ENCODE measurements at places on chromosomes 4 and X.

- no peak for DNase-seq
- H3K4me1 ChIP-seq, result no peaks in the 10 kb centered on the region
- no peak overlapping the region for H3K27ac ChIP-seq
Observed at GRCh38 chr4:79663141-79663540, 255.1 kb upstream of the GK2 start.

DNA sequence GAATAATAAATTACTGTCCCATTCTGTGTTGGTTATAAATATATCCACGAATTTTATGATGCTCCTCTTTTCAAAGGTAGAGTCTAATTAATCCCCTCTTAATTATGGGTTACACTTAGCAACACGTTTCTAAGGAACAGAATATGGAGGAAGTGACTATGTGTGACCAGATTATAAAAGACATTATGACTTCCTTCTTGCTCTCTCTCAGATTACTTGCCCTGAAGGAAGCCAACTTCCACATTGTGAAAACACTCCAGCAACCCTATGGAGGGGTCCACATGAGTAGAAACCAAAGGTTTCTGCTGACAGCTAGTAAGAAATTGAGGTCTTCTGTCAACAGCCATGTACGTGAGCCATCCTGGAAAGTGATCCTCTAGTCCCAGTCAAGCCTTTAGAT lies 59.3 kb downstream of the WDFY3 start:
- H3K36me3 ChIP-seq, result no peaks in the 10 kb centered on the region
- DNase-seq, result no peak
- no peaks in the 10 kb centered on the region for H3K4me1 ChIP-seq
- H3K27me3 ChIP-seq, result no peaks in the 10 kb centered on the region
- H3K27ac ChIP-seq, result no peak overlapping the region
- H3K4me3 ChIP-seq, result no peak overlapping the region

DNA sequence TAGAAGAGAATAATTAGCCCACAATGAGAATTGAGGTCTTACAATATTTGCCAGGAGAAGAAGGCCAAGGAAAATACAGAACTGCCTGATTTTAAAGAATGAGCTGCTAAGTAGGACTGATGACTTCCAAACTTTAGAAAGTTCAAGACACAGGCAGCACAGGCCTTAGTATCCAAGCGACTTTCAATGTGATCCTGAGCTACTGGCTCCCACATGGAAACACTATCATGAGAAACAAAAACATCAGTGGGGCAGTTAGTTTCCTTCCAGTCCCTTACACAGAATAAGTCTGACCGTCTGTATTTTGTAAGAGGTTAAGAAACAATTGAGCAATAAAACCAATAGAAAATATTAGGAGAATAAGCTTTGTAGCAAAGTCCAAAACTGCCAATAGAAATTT lies 251.4 kb downstream of the COL25A1 start:
- H3K4me3 ChIP-seq, result no peak overlapping the region
- DNase-seq, result no peak

DNA sequence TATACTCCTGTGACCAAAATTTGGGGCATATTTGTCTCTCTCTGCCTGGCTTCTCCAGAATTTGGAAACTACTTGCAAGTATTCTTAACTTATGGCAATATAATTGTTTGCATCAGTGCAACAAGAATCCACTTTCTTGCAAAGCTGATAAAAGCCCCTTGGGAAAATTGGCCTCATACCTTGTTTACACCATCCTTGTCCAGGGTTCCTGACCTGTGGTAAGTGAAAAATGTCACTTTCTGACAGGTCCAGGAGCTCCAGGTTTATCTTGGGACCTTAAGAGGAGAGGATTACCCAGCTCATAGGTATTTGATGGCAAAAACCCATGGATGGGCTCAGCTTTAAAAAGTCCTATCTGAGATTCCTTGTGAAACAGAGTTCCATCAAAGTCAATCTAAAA lies 29.3 kb upstream of the CXCL13 start:
- H3K36me3 ChIP-seq, result no peaks in the 10 kb centered on the region
- no peaks in the 10 kb centered on the region for H3K4me1 ChIP-seq
- H3K27ac ChIP-seq, result no peak overlapping the region
- H3K4me3 ChIP-seq, result no peak overlapping the region
- no peak for DNase-seq

- DNase-seq, result no peak
- no peaks in the 10 kb centered on the region for H3K4me1 ChIP-seq
- no peaks in the 10 kb centered on the region for H3K36me3 ChIP-seq
- H3K27ac ChIP-seq, result no peak overlapping the region
Observed at GRCh38 chrX:22159071-22159470, 113.6 kb upstream of the CBLL2 start.

DNA sequence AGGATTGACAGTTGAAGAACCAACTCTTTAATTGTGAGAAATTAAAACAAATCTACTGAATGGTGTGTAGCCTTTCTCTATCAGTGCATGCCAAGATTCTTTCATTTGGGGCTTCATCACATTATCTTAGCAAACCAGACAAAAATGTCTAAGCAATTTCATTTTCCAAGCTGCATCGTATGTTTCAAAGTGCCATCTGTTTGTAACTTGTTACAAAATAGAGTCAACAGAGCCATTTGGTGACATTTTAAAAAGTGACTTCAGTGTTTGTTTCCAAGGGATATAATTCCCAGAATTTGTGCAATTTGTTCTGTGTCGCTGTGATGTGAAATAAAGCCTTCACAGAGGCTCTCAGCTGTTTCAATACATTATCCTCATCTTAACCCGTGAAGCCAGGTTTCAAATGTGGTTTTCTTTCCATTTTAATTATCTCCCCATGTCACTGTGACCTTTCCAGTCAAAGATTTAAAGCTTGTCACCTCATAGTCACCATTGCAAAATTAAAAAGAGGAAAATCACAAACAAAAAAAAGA lies 46.0 kb upstream of the C1QTNF7 start:
- H3K27me3 ChIP-seq, result peaks cover 1% of the 10 kb centered on the region
- H3K4me1 ChIP-seq, result peaks cover 19% of the 10 kb centered on the region
- no peak for DNase-seq
- H3K36me3 ChIP-seq, result no peaks in the 10 kb centered on the region

DNA sequence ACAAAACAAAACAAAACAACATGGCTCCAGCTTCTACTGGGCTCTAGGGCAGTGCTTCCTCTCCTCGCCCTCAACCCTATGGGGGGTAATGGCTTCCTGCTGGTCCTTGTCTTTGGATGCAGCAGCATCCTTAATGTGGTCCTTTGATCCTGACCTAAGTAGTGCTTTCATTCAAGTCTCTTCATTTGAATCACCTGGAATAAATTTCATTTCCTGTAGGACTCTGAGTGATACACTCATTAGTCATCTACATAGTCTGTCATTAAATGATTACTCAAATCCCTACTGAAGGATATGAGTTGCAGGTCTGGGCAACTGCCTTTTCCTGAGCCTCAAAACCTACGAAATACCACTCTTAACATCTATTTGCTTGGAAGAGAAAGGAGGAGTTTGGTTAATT lies 54.5 kb downstream of the RHOH start:
- DNase-seq, result no peak
- no peak overlapping the region for H3K4me3 ChIP-seq
- H3K27me3 ChIP-seq, result no peaks in the 10 kb centered on the region

DNA sequence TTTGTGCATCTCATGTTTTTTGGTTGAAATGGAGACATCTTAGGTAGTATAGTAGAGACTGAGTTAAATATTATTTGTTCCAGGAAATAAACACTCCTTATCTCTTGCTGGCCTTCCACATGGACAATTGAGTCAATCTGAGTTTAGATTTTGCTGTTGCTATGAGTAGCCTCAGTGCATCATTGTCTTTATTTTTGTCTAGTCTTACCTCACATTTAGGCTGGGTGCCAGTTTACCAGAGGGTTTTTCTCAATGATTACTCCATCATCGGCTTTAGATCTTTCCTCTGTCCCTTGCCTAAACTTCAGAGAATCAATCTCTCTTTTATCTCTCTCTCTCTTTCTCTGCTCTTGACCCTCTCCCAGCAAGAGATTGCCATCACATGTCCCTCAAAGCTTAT lies 73.6 kb downstream of the GABRB1 start:
- DNase-seq, result no peak
- no peak overlapping the region for H3K4me3 ChIP-seq
- no peak overlapping the region for H3K27ac ChIP-seq
- peaks cover 1% of the 10 kb centered on the region for H3K27me3 ChIP-seq

GRCh38 chrX:56231537-56232090 lies 542 bp upstream of the KLF8 start:
- H3K27me3 ChIP-seq, result no peaks in the 10 kb centered on the region
- no peak overlapping the region for H3K27ac ChIP-seq
- no peaks in the 10 kb centered on the region for H3K36me3 ChIP-seq

DNA sequence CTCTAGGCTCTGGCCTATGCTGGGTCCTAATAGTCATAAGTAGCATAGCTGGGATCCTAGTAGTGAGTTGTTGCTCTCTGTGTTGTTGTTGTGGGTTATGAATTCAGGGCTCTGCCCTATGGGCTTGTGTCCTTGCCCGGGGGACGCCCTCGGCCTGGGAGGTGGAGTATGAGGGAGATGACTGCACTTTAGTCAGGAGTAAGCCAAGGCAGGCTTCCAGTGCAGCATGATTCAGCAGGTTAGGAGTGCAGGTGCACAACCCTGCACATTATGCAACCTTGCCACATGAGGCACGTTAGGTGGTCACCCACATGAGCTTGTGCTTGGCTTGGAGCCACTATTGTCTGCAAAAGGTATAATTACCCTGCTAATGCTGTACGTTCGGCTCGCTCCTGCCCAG lies 58.4 kb upstream of the CCDC149 start:
- no peak for DNase-seq
- H3K4me1 ChIP-seq, result no peaks in the 10 kb centered on the region
- H3K4me3 ChIP-seq, result no peak overlapping the region
- no peak overlapping the region for H3K27ac ChIP-seq
- peaks cover 22% of the 10 kb centered on the region for H3K27me3 ChIP-seq

GRCh38 chr4:88964450-88964849 lies 92.5 kb downstream of the FAM13A start:
- H3K4me3 ChIP-seq, result no peak overlapping the region
- peaks cover 4% of the 10 kb centered on the region for H3K4me1 ChIP-seq
- H3K36me3 ChIP-seq, result no peaks in the 10 kb centered on the region
- H3K27me3 ChIP-seq, result no peaks in the 10 kb centered on the region
- DNase-seq, result no peak
- no peak overlapping the region for H3K27ac ChIP-seq

GRCh38 chr4:56649445-56650261 lies 31.4 kb downstream of the HOPX start:
- H3K4me1 ChIP-seq, result peaks cover 34% of the 10 kb centered on the region
- no peak overlapping the region for H3K4me3 ChIP-seq
- no peaks in the 10 kb centered on the region for H3K36me3 ChIP-seq
- H3K27ac ChIP-seq, result no peak overlapping the region
- no peak for DNase-seq

DNA sequence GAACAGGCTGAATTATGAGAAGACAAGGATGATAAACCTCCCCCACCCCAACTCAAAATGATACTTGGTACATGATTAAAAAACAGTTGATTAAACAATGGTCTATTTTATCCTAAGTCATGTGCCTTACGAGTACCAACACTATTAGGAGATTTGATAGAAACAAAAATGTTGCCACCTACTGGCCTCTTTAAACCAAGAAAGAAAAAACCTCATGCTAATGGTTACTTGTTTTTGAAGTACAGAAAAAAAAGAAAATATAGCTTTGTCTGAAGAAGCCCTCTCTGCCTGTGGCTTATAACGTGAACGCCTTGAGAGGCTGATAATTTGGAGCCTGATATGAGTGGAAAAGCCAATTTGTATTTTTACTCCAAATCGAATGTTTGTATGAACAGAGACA lies 538.2 kb downstream of the DMD start:
- H3K36me3 ChIP-seq, result no peaks in the 10 kb centered on the region
- DNase-seq, result no peak
- H3K27ac ChIP-seq, result no peak overlapping the region
- H3K4me1 ChIP-seq, result no peaks in the 10 kb centered on the region
- no peaks in the 10 kb centered on the region for H3K27me3 ChIP-seq

DNA sequence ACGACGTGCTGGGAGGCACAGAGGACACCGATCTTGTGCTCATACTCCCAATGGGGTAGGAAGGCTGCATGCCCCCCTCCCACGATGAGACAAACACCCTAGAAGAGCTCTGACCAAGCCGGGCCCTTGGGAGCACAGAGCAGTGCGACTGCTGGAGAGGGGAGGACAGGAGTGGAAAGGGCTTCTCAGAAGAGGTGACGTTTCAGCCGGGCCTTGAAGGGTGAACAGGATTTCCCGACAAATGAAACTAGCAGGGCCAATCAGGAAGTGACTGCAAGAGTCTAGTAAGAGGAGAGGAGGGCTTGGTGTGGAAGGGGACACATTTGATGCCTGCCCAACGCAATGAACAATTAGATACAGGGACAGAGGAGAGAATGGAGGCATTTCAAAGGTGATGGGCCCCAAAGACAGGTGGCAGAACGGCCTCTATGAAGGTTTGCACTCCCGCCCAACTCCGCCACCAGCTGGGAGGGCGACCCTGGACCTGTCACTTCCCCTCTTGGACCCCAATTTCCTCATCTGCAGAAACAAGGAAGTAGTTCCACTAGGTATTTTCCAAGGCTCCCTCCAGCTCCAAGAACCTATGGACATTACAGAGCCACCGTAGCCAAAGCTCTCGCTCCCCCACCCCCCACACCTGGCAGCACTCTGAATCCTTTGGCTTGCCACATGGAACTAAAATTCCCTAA lies 3.9 kb downstream of the HCFC1 start:
- H3K36me3 ChIP-seq, result no peaks in the 10 kb centered on the region
- no peak for DNase-seq
- peak overlapping the region; percentile 98 for H3K27ac ChIP-seq
- no peaks in the 10 kb centered on the region for H3K27me3 ChIP-seq
- peak overlapping the region; percentile 100 for H3K4me3 ChIP-seq

- peaks cover 16% of the 10 kb centered on the region for H3K27me3 ChIP-seq
- no peaks in the 10 kb centered on the region for H3K36me3 ChIP-seq
- H3K4me3 ChIP-seq, result no peak overlapping the region
Observed at GRCh38 chr4:100362366-100362765, 155.5 kb downstream of the EMCN start.

GRCh38 chrX:111361751-111362150 lies 50.2 kb downstream of the DCX start:
- H3K4me3 ChIP-seq, result no peak overlapping the region
- H3K4me1 ChIP-seq, result no peaks in the 10 kb centered on the region
- no peak overlapping the region for H3K27ac ChIP-seq
- no peak for DNase-seq
- no peaks in the 10 kb centered on the region for H3K27me3 ChIP-seq
- H3K36me3 ChIP-seq, result no peaks in the 10 kb centered on the region

DNA sequence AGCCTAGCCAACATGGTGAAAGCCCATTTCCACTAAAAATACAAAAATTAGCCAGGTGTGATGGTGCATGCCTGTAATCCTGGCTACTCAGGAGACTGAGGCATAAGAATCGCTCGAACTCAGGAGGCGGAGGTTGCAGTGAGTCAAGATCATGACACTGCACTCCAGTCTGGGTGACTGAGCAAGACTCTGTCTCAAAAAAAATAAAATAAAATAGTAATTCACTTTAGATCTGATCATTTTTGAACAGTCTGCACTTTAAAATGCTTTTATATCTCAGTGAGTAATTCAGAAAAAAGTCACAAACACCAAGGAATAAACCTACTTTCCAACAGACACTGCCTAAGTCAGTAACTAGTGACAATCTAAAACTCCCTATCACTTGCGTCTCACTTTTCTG lies 25.6 kb upstream of the CORIN start:
- DNase-seq, result no peak
- no peaks in the 10 kb centered on the region for H3K27me3 ChIP-seq
- H3K27ac ChIP-seq, result no peak overlapping the region
- H3K36me3 ChIP-seq, result peaks cover 8% of the 10 kb centered on the region
